ENCODE measurements at places on chromosomes 16 and 17.

- DNase-seq, result no peak
These were observed 28.4 kb upstream of the MED13 start for GRCh38 chr17:62093188-62094155.

DNA sequence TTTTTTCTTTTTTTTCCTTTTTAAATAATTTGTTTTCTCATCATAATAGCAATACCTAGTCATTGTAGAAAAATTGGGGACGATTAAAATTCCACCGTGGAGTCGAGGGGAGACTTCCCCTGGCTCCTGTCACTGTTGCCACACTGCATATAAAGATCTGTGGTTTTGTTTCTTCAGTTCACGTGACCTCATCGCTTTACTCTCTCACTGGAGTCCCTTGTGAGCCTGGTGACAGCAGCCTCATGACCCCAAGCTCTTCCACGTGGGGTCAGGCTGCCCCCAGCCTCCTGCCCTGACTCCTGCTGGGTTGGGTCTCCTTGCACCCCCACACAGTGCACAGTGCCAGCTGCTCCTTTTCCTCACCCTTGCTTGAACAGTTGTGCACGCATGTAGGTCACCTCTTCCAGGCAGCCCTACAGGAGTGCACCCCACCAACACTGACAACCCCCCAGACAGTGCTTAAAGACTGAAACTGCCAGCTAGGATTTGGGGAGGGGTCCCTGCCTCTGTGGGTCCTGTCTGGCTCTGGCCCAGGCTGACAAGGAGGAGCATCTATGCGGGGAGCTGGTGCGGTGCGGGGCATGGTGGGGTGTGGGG lies 7.3 kb upstream of the METRNL start:
- no peak for DNase-seq

- DNase-seq, result no peak
These were observed 8.3 kb downstream of the TFAP4 start for GRCh38 chr16:4264546-4264945.

- no peak for DNase-seq
These were observed 189.8 kb downstream of the USP22 start for GRCh38 chr17:20852990-20853370.

- no peak for DNase-seq
These were observed 36.6 kb downstream of the UBE2G1 start for GRCh38 chr17:4329838-4330237.

Data from activated T-helper 1 cell treated with anti-CD3 and anti-CD28 coated beads, Interleukin-2, amount 50 U/mL, for 16 hours (primary cell).